ENCODE measurements at places on chromosomes 2 and 18. TPM values are rescaled to one million over a fixed set of nuclear protein-coding genes. Genes with fewer than 3 reads are reported as not detected.
A peak's percentile ranks its signal among the peaks of the same experiment; 100 is the strongest.

- peak; percentile 76 for DNase-seq
Measured at GRCh38 chr2:10091182-10091888, 11.1 kb upstream of the CYS1 start.

DNA sequence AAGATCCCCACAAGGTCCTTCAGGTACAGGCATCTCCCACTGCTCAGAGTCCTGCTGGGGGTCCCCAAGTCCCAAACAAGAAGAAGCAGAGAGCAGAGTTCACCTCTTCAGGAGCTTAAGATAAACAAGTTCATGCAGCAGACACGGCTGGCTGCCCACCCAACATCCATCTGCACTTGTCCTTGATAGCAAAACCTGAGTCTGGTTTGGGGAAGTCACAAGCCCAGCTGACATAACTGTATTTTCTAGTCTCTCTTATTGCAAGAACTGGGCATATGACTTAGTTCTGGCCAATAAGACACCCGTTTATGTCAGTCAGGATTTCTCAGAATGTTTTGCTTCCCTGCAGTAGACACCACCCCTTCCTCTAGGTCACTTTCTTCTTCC is 31.8 kb downstream of the AFF3 start:
- no peak for DNase-seq

DNA sequence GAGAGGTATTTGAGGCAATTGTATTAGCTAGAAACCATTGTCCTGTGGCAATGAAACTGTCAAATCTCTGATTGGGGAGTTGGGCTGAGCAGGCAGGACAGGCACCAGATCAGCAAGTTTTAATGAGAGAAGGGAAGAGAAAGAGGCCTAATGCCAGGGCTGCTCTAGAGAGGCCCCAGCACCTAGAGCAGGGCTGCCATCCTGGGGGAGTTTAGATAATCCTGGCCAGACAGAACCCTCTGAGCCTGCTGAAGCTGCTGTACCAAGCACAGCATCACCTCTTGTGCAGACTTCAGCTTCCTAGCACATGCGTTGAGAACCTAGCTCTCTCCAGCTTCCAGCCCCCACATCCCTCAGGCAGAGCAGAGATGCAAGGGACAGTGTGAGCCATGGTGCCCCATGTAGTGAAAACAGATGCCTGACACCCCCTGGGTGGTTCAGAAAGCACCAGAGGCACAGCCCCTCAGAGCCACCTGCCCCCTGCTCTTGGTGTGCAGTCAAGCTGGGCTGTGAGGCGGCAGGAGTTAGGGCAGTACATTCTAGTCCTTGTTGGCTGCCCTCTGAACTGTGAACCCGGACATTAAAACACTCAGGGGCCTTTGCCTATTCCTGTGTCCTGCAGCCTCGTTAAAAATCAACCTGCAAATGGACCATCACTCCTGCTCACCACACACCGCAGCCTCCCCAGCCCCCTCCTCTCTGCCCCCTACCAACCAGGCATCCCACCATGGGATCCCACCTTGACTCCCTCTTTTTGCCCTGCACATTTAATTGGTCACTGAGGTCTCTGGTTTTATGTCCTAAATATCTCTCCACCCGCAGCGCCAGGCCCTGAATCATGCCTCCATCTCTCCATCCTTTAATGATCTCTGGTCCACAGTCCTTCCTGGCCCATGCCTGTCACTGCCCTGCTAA is 52.7 kb downstream of the ADD2 start:
- DNase-seq = no peak

GRCh38 chr18:13453714-13454113 is 235.2 kb downstream of the LDLRAD4 start:
- DNase-seq = no peak

DNA sequence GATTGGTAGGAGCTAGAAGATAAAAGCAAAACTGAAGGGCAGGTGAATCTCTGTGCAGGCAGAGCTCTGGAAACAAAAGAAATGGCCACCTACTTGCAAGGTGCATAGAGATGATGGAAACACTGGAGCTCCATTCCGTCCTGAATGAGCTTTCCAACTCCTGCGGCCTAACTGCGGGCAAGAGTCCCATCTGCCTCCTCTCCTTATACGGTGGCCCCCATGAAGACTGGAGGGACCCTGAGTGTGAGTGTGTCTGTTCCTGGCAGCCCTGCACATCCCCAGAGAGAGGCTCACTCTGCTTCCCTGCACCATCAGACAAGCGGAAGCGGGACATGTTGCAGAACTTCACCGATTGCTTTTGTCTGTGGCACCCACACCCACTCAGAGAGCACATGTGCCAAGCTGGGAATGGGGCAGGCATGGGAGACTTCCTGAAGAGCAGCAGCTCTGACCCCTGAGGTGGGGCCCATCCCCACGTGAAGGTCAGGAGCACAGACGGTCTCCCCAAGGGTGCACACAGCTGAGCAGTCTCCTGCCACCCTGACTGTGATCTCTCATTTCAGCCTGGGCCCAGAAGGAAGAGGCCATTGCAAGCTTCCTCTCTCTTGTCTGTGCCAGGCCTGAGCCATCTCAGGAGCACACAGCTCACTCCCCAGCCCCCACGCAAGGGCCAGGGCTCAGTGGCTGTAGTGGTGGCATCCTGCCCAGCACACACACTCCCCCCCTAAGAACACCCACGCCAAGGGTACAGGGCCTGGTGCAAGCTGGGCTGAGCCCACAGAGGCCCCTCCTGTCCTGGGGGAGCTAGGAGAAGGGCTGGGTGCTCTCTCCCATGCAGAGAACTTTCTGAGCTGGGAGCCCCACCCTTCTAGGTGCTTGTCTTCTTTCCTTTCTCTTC is 75.3 kb downstream of the STPG4 start:
- DNase-seq = peak; percentile 63

DNA sequence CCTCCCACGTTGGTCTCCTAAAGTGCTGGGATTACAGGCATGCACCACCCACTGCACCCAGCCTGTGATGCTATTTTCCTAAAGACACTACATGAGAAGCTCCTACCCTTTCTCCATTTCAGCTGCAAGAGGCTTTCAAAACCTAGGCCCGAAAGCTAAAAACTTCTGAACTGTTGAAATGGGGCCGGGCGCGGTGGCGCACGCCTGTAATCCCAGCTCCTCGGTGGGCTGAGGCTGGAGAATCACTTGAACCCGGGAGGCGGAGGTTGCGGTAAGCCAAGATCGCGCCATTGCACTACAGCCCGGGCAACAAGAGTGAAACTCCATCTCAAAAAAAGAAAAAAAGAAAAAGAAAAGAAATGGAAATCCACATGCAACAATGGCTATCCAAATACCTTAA is 18.1 kb upstream of the ANXA4 start:
- DNase-seq = no peak

- DNase-seq = no peak
Measured at GRCh38 chr2:65344182-65344581, 88.2 kb downstream of the SPRED2 start.

GRCh38 chr2:37617119-37617892 is 54.1 kb downstream of the CDC42EP3 start:
- DNase-seq = no peak

Gene TCF23
- total RNA-seq = 0.16 TPM

Gene IHH
- not detected for total RNA-seq

Gene CNGA3
- total RNA-seq = not detected

DNA sequence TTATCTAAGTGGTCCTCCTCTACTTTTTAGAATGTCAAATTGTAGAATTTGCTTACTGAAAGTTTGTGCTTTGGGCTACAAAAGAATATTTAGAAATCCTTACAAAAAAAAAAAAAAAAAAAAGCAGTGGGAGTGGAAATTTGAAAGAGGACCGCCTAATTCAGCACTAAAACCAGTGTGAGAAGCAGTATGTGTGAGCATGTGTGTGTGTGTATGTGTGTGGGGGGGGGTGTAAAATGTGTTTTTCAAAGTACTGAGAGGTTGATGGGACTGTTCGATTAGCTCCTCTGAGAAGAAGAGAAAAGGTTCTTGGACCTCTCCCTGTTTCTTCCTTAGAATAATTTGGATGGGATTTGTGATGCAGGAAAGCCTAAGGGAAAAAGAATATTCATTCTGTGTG is at the start of gene VIT:
Gene VIT (plus strand): TSS at position 175 of the 400 bp plus-strand sequence. CDS start 19,664 bp downstream, outside the sequence.
- DNase-seq = no peak

Gene RNF181
- 87.8 TPM for total RNA-seq

DNA sequence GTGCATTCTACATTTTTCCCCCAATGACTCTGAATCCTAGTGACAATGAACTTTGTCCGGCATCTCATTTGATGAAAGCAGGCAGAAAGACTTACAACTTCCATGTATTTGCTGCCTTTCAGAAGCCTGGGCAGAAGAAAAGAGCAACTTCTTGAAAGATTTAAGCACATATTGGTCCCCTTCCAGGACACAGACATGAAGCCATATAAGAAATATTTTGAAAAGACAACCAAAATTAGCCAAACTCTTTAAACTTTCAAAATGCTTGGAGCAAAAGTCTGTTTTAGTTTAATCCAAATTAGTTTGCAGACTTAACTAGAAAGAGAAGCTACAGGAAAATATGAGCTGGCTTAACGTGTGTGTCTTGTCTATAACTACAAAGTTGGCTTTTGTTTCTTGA is 492.5 kb downstream of the NR4A2 start:
- no peak for DNase-seq

All from Right ventricle myocardium inferior (tissue), 1 donor.